ENCODE measurements at places on chromosomes 12 and 14.

- no peak for DNase-seq
Measured at GRCh38 chr12:118330421-118331018, 42.2 kb downstream of the TAOK3 start.

GRCh38 chr14:50521912-50522341, 10.4 kb downstream of the MAP4K5 start:
- no peak for DNase-seq

- no peak for DNase-seq
Measured at GRCh38 chr12:109596418-109597244, 23.0 kb downstream of the MVK start.

- no peak for DNase-seq
Measured at GRCh38 chr14:23694949-23695663, 58.9 kb downstream of the DHRS2 start.

GRCh38 chr12:113120670-113121370, 14.7 kb downstream of the RASAL1 start:
- DNase-seq: no peak

Data from NT2/D1 (cell line).